ENCODE measurements at places on chromosomes 5 and 9.

DNA sequence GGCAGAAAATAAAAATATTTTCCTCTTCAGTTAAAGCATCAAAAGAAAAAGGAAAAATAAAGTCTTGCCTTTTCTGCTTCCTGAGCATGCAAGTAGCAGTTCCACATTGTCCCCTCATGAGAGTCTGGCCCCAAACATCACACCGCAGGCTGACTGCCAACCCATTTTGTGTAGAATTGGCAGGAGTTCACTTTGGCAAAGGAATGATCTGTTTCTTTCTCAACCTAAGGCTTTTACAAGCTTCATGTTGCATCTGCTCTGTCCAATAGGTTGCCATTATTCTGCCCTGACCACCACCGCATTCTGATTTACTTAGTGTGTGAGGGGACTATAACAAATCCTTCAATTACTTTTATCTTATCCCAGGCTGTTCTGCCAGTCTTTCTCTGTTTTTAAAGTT, 249.5 kb downstream of the ISL1 start:
- DNase-seq: peak; percentile 1

GRCh38 chr9:12922224-12922866, 147.5 kb downstream of the LURAP1L start:
- DNase-seq: no peak

GRCh38 chr5:138824516-138824915, 50.6 kb downstream of the LRRTM2 start:
- peak; percentile 52 for DNase-seq

- DNase-seq: peak; percentile 82
Measured at GRCh38 chr9:97710356-97711222, 13.4 kb upstream of the XPA start.

GRCh38 chr5:142874540-142874939, 104.4 kb downstream of the ARHGAP26 start:
- peak; percentile 91 for DNase-seq

Measured in fibroblast of pulmonary artery (primary cell).